ENCODE measurements at places on chromosomes 13 and 19. TPM values are rescaled to one million over a fixed set of nuclear protein-coding genes. Genes with fewer than 3 reads are reported as not detected.

DNA sequence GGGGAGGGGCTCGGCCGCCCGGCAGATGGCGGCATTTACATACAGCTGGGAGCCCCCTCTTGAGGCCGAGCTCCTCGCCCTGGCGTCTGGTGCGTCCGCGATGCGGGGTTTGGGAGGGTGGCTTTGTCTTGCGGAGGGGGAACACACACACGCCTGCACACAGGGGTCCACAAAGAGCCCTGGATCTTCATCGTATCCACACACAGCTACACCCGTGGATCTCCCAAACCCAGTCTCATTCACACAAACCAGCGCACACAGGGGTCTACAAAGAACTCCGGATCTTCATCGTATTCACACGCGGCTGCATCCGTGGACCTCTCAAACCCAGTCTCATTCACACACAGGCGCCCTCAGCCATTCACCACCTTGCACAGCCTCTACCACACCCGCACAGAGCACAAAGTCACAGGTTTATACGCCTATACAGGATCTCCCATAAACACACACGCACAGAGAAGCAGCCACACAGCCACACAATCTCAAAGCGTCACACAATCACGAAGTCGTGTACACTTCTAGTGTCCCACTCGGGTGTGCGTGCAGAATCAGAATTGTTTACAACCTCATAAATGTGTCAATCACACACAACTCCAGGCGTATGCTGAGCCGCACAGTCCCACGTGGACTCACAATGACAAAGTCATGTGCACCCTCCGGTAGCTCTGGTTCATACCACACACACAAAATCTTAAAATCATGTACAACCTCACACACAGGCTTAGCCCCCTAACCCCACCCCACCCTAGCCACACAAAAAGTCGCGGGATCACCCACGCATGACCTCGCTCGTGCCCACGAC lies 550 bp upstream of the DLL3 start:
- no peak for DNase-seq

- no peak for DNase-seq
These were observed at the start of gene IL11 for GRCh38 chr19:55370305-55370988. Gene IL11, minus strand, starts transcription at chr19:55370463. Its CDS starts 153 bp downstream, at chr19:55370310.

Gene FCER2
- polyA plus RNA-seq = 0.90 TPM

GRCh38 chr13:68386808-68387207 lies 1156.7 kb upstream of the PCDH9 start:
- DNase-seq = no peak

Gene SLC1A6
- polyA plus RNA-seq = not detected

Gene CRX
- not detected for polyA plus RNA-seq

- DNase-seq = no peak
These were observed 3.0 kb downstream of the ENOX1 start for GRCh38 chr13:43783820-43784219.

GRCh38 chr19:55099557-55100506 lies 17.6 kb downstream of the PPP1R12C start:
- DNase-seq = no peak

DNA sequence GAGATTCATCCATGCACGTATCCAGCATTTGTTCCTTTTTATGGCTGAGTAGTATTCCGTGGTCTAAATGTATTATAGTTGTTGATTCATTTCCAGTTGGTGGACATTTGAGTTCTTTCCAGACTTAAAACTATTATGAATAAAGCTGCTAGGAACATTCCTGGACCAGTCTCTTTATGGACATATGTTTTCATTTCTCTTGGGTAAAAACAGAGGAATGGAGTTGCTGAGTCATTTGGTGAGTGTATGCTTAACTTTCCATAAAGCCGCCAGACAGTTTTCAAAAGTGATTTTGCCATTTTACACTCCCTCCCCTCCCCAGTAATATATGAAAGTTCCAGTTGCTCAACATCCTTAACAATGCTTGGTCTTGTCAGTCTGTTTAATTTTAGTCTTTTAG lies 116.4 kb downstream of the TSHZ3 start:
- DNase-seq = no peak

DNA sequence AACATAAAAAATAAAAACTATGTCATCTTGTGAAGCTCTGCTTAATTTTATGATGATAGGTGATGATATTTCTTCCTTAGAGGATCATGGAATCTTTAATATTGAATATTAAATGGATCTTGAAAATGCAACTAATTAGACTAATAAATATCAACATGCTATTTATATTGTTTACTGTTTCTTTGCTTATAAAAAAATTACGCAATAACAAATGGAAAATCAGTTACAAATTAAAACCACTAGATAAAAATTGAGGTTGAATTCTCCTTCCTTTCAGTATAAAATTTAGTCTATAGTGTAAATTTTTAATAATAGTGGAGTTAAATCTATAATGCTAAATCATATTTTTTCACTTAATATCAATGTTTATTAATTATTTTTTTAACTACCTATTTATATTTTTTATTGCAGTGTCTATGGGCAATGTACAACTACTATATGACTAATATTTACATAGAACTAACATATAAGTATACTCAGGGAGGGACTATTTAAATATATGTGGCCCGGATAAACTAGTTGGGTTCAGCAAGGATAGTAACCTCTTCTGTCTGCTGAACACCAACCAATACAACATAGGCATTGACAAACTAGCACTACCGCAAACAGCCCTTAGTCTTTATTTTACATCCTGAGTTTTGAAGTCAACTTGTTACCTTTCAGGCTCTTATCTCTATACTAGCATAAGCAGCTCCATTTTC lies 628.0 kb downstream of the EFNB2 start:
- no peak for DNase-seq

DNA sequence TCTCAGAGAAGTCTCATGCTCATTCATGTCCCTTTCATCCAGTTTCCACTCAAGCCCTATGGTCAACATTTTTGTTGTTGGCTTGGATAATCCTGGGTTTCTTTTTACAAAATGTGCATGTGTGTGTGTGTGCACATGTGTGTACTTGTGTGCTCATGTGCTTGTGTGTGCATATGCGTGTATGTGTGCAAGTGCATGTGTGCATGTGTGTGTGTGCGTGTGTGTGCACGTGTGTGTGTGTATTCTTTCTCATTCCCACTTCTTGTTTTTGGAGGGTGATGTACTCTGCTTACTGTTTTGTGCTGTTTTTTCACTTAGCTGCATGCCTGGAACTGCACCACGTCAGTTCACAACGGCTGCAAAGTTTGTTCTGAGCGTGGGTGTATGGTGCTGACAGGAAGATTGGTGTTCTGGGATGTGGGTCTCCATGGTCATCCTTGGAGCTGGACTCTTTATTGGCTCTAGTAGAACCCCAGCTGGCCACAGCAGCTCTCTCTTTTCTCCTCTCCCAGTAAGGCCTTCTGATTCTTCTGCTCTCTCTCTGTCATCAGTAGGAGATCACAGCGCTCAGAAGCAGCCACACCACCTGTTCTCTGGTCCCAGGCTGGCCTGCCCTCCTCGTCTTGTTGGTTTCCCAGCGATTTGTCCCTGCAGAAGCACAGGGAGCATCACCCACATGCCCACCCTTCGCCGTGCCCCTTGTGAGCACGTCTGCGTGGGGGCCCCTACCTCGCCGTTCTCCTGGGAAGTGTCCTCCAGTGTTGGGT lies 60.8 kb downstream of the SOX1 start:
- no peak for DNase-seq

GRCh38 chr13:19882231-19882630 lies 18.8 kb upstream of the ZMYM5 start:
- DNase-seq = no peak

Gene ZNF726
- 1.2 TPM for polyA plus RNA-seq

Gene ZNF358
- polyA plus RNA-seq = 115 TPM

- DNase-seq = no peak
These were observed 80.2 kb downstream of the SHISA2 start for GRCh38 chr13:25971459-25972145.

Gene SIGLEC12
- polyA plus RNA-seq = 0.37 TPM

GRCh38 chr13:99227909-99228688 lies 27.4 kb downstream of the UBAC2 start:
- no peak for DNase-seq

DNA sequence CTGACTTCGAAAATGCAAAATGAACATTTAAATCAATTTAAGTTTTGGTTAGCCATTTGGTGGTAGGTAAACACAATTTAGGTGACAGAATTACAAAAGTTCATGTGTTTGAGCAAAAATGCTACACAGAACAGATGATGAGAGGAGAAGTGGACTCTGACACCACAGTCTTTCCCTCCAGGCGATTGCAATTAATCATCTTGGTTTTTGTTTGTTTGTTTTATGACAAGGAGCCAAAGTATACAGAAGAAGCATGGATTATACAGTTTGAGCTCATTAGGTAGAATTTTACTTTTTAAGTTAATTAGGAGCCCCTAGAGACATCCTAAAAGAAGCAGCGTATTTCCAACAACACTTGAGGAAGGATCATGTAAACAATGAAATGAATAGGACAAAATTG lies 49.3 kb upstream of the FREM2 start:
- no peak for DNase-seq

Data from urinary bladder (tissue), 4 donors.